ENCODE measurements at places on chromosomes 2 and 18.

- DNase-seq: peak; percentile 25
These were observed 25.4 kb upstream of the CHN1 start for GRCh38 chr2:175030380-175031271.

DNA sequence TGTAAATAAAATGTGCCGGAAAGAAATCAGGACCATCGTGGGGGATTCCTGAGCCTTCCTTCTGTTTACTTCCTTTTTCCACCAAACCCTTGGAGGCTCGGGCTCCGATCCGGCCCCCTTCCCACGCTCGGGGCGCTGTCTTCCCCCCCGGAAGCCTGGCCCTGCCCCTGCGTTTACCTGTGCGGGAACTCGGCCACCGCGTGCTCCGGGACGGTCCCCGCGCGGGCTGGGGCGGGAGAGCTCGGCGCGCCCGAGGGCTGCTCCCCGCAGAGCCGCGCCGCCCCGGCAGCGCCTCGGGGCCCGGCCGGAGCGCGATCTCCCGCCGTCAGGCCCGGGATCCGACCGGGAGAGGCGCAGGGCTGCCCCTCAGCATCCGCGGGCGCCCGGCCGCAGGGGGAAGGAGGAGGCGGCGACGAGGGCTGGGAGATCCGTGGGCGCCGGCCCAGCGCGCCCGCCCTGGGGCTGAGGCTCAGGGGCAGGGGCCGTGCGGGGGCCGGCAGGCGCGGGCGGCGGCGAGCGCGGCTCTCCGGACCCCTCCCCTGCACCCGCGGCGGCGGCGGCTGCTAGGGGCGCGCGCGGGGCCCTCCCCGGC is 435 bp downstream of the ADCY3 start:
- no peak for DNase-seq

DNA sequence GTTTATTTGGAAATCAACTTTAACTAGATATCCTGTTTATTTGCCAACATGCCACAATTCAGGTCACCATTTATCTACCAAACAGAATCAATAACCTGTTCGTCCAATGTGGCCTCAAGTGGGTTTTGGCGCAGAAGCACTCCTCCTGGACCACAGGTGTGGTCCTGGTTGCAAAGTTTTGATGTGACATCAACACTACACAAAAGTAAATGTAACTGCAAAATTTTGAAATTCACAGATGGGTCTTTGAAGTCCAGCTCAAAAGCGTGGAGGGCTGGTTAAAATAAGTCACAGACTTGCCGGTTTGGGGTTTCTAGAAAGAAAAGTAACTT is 474 bp upstream of the GCA start:
- DNase-seq: no peak

DNA sequence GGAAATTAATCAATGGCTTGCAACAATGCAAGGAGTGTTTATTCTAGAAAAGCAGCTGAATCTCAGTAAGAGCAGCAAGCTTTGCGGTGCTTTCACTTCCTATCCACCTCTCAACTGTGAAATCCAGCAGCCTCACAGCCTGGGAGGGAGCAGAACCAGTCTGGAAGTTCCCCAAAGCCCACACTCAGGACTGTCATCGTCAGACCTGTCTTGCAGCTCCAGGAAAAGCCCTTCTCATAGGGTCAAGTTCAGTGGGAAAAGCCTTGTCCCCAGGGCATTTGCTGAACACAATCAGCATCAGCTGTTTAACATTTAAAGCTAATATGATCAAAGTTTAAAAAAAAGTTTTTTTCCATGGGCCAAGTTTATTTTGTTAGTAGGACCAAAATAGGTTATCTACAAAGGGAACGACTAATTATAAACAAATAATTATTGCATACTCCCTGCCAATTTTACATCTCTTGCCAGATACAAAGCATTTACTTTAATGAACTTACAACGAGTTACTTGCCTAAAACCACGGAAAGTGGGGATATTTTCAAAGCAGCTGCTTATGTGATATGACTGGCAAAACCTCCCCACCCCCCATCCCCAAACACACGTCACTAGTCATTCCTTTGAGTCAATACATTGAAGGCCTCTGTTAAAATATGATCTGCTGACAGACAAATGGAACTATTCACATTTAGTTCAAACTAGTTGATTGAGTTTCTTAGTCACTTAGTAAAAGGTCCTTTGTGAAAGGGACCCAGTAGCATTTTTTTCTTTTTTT is 36.8 kb downstream of the PARD6G start:
- DNase-seq: no peak

GRCh38 chr2:134206573-134206972 is 47.3 kb upstream of the MGAT5 start:
- no peak for DNase-seq

DNA sequence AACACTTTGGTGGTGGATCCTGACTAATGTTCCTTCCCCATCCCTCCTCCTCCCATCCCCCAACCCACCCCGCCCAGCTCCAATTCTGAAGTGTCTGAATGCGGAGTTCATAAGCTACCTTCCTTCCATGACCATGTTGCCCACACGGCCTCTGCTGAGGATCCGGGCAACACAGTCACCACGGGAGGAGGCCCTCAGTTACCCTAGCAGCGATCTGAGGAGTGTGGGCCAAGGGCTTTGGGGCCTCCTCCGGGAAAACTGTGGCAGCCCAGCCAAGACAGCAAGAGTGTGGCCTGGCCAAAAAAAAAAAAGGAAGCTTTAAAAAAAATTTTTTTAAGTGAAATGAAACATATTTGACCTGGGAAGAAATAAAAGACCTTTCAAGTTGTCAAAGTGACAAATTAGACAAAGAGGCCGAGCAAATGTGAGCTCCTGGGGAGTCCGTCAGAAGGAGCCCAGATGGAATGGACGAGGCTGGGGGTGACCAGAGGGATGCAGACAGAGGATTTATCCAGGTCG is 169.0 kb upstream of the PKDCC start:
- no peak for DNase-seq

DNA sequence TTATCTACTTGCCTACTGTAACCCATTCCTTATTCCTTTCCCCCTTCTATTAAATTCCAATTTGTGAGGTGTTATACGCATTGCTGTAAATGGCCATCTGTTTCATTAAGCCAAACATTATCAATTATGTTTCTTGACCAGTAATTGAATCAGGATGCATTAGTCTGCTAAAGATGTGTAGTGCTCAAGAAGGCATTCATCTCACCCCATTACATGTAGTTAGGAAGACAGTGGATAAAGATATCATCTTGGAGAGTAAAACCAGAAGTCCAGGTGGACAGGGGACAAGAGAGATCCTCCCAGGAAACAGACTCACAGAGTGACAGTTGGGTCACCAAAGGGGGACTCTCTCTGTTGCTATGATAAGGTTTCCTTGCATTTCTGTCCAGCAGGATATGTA is 73.3 kb upstream of the FAM98A start:
- no peak for DNase-seq

GRCh38 chr2:69322631-69323030 is 64.4 kb downstream of the GFPT1 start:
- no peak for DNase-seq

DNA sequence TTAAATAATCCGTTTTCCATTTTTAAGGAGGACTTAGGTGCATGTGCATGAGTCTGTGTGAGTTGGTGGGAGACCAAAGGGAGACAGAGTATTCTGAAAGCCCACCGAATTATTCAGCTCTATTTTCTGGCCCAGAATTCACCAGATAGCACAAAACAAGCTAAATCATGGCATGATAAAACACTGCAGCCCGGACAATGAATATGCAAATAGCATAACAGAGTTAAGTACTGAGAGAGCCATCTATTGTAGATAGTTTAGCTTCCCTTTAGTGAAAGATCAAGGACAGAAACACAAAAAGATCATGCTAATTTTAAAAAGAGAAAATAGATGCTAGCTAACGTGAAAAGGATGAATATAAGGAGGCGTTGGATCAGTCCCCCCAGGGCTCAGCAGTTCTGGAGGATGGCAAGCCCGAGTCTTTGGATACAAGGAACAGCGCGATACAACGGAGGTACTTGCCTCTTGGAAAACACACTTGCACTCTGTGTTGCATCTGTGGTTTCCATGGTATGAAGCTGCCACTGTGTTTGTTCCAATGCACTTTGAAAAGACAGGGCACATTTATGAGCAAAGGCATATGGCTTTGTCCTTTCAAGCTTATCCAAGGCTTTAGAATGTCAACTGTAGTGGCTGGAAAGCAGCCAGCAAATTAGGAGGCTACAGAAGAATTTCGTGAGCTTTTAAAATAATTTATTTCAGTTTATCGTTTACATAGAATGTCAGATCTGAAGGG is 119.9 kb downstream of the LYPD1 start:
- no peak for DNase-seq

DNA sequence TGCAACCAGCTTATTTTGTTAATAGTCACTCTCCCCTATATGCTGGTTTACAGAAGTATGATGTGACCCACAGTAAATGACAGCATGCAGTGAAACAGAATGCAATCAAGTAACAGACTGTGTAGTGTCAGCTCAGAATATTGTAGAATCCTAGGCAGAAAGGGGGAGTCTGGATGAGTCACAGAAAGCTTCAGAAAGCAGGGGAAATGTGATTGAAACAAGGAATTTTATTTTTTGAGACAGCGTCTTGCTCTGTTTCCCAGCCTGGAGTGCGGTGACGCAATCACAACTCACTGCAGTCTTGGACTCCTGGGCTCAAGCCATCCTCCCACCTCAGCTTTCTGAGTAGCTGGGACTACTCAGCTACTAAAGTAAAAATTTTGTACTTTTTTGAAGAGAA is 219.9 kb upstream of the FBXO11 start:
- no peak for DNase-seq

- DNase-seq: no peak
These were observed 5.2 kb upstream of the NCAPH start for GRCh38 chr2:96330407-96330806.

- DNase-seq: no peak
These were observed 50.0 kb downstream of the GPD2 start for GRCh38 chr2:156486147-156486546.

DNA sequence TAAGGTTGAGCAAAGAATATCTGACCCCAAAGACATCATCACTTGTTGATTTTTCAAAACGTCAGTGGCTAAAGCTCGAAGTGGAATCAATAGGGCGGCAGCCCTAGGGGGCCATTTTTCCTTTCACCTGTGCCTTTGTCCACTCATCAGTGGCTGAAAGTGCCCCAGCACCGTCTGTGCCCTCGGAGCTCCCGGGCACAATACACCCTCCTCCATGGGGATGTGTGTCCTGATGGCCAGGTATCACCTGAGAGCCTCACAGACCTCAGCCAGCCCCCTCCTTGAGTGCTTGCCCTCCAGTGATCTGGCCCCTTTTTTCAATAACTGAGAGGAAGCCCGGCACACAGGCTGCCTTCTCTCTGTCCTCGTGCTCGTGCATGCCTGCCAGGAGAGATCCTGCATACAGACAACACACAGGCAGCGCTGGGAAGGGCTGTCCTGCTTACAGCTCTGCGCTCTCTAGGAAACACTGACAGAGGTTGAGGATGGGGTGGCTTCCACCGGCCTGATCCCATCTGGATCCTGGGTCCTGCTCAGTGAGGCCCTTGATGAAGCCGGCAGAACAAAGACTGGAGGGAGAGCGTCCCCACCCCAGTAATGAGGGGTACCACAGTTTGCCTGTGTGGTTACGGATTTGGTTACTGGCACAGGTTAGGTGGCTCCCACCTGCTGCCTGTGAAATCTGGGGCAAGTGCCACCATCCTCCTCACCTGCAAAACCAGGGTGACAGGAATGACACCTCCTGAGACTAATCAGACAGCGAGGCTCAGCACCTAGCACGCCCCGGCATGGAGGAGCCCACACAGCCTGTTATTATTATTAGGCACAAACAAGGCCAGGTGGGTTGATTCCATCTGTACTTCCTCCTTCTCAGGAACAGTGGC is 197.5 kb upstream of the RAB6C start:
- DNase-seq: no peak

GRCh38 chr2:188430705-188431104 is 139.0 kb downstream of the GULP1 start:
- no peak for DNase-seq

DNA sequence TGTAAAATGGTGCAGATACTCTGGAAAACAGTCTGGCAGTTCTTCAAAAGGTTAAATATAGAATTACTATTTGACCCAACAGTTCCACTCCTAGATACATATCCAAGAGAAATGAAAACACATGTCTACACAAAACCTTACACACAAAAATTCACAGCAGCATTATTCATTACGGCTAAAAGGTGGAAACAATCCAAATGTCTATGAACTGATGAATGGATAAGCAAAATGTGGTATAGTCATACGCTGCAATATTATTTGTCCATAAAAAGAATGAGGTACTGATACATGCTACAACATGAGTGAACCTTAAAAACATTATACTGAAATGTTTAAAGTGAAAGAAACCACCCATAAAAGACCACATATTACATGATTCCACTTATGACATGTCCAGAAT is 4.0 kb downstream of the CYP27C1 start:
- no peak for DNase-seq

DNA sequence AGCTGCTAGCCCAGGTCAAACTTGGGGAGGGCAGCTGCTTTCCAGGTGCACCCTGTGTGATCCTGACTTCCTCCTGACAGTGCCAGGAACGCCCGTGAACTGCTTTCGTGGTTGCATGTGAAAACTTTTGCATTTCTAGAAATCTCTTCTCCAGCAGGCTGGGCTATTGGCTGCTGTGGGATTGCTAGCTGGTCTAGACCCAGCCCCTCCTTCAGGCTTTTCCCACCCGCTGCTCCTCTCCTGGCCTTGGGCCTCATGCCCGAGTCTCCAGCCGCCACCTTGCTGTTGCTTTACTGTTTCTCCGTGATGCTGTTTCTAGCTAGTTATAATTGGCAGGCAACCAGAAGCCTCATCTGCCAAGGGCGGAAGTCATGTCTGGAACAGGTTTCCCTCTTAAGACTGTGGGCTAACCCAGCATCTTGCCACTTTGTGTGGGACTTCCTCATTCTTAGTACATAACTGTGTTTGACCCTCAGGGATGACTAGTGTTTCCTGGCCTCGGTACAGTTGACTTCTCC is 27.0 kb upstream of the MGAT4A start:
- no peak for DNase-seq

DNA sequence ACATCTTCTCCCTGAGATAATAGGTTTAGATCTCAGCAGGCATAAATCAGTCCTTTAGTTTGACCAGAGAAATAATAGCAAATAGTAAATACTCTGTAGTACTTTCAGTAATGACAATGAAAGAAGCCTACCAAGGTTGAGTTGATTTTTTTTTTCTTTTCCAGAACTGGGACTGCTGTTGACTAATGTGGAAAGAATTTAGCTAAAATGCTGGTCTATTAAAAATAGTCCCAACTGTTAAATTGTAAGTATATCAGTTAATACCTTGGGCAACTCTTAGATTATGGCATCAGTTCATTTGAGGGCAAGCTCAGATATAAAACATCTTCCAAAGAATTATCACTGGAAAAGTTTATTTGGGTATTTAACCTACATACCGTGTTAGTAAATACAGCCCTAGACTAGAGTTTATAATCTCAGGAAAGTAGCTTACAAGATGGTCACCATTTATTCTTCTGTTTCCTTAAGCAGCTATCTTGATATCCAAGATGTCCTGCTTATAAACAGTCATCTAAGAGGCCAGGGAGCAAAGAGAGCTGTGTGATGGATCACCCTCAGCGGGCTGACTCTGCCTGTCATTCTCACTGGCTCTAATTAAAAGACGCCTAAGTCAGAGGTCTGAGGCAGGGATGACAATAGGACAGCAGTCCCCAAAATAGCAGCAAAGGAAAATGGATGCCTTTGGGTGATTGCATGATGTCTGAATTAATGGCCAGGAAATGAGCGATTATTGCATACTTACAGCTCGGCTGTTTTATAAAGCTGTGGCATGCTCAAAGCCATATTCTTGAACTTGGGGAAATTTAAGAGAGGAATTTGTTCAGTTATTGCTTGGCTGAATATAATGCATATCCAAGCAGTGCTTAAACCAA is 121.3 kb downstream of the MTX2 start:
- no peak for DNase-seq
